Prostate gland (tissue), 2 donors: ENCODE measurements at places on chromosomes 6 and 20. TPM values are rescaled to one million over a fixed set of nuclear protein-coding genes. Genes with fewer than 3 reads are reported as not detected.

- no peak for DNase-seq
Observed at GRCh38 chr6:41437604-41438003, 102.2 kb downstream of the NCR2 start.

DNA sequence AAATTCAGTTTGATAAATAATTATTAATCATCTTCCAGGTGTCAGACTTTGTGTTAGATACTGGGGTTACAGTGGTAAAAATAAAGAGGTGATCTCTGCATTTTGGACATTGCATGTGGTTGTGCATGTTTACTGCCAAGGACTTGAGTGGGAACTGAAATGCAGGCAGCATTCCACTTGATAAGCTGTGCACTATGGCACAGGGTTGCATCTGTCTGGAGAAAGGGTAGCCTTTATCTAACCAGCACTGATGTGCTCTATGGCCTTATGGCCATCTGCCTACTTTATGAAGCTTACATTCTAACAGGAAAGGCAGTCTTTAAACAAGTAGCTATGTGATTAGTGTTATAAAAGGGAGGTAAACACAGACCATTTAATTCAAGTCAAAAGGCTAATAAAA lies 53.0 kb upstream of the MLIP start:
- no peak for DNase-seq

DNA sequence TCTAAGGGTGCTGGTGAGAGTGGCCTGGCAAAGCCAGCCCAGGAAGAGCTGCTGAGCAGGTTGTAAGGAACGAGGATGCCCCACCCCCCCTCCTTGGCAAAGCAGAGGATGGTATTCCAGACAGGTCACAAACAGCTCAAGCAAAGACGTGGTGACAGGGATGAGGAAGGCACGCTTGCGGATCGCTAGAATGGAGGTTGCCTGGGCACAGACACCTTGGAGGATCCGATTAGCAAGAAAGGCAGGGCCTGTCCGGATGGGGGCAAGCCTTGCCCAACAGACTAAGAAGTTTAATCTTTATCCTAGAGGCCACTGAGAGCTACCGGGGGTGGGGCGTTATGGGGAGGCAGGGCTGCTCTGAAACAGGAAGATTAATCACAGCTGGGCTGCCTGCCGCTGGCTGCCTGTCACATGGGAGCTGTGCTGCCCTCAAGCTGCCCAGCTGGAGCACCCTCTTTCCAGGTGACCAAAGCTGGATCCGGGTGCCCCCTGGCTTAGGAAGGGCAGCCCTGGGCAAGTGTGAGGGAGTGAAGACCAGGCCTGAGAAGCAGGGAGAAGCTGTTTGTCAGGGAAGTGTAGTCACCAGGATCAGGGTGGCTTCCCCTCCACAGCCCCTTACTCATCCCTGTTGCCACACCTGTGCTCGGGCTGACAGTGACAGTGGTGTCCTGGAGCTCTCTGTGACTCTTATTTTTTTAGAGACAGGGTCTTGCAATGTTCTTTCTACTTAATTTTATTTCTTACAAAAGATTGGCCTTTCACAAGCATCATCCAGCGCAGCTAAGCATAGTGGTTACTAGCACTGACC lies 9.1 kb upstream of the MAPK13 start:
- DNase-seq: peak; percentile 78

DNA sequence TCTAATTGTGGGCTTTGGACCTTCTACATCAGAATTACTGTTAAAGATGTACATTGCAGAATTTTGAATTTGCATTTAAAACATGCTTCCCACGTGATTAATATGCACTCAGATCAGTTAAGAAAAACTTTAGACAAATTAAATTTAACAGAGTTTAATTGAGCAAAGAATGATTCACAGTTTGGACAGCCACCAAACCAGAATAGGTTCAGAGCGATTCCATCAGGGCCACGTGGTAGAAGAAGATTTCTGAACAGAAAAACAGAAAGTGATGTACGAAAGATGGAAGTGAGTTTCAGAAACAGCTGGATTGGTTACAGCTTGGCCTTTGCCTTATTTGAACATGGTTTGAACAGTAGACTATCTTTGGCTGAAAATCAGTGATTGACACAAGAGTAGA lies 704.2 kb upstream of the MAP3K7 start:
- DNase-seq: no peak

GRCh38 chr6:31865205-31866118 lies 2.8 kb upstream of the NEU1 start:
- DNase-seq: no peak

- no peak for DNase-seq
Observed at GRCh38 chr6:151566557-151566956, 72.7 kb downstream of the CCDC170 start.

- DNase-seq: no peak
Observed at GRCh38 chr6:45104429-45104828, 223.7 kb upstream of the RUNX2 start.

DNA sequence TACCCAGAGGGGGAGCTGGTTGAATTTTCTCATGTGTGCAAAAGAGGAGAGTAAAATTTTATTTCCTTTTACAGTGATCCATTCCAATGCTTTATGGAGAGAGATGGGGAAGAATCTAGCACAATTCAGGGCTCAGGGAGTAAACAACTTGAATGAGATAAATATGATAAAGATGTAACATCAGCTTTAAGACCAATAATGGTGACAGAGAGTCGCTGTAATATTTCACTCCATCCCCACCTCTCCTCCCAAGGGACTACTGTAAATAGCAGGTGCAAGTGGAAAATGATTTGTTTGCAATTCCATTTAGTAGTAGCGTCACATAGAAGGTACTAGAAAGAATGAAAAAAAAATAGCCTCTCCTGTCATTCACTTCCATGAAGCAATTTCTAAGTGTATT lies 4.8 kb downstream of the CRISP3 start:
- DNase-seq: no peak

- DNase-seq: no peak
Observed at GRCh38 chr20:32149566-32150170, 40.2 kb downstream of the TM9SF4 start.

GRCh38 chr6:35611240-35611639 lies 77.5 kb downstream of the FKBP5 start:
- no peak for DNase-seq

GRCh38 chr20:12627485-12627884 lies 381.3 kb upstream of the SPTLC3 start:
- no peak for DNase-seq

GRCh38 chr6:109488001-109488400 lies 5.0 kb upstream of the ZBTB24 start:
- no peak for DNase-seq

DNA sequence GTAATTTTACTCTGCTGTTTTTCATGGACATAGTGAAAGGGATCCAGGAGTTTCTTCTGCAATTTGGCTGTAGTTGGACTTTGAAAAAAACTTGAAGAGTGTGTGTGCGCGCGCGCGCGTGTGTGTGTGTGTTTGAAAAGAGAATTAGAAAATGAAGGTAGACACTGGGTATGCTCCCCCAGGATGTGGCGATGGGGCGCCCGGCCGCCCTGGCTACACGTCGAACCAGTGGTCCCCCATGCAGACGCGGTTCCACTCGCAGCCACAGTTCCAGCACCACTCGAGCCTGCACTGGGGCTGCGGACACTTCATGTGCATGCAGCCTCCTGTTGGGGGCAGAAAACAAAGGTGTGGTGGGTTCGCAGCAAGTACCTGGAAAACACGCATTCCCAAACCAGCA lies 76.0 kb upstream of the AGPAT4 start:
- DNase-seq: no peak

Gene C20orf144
- 0.91 TPM for total RNA-seq

Gene RBPJL
- total RNA-seq: not detected

Gene TCP11
- 33.3 TPM for total RNA-seq

Gene C20orf141
- total RNA-seq: 4.4 TPM

Gene BEND3
- total RNA-seq: 4.0 TPM
